ENCODE measurements at places on chromosomes 7 and 10.

DNA sequence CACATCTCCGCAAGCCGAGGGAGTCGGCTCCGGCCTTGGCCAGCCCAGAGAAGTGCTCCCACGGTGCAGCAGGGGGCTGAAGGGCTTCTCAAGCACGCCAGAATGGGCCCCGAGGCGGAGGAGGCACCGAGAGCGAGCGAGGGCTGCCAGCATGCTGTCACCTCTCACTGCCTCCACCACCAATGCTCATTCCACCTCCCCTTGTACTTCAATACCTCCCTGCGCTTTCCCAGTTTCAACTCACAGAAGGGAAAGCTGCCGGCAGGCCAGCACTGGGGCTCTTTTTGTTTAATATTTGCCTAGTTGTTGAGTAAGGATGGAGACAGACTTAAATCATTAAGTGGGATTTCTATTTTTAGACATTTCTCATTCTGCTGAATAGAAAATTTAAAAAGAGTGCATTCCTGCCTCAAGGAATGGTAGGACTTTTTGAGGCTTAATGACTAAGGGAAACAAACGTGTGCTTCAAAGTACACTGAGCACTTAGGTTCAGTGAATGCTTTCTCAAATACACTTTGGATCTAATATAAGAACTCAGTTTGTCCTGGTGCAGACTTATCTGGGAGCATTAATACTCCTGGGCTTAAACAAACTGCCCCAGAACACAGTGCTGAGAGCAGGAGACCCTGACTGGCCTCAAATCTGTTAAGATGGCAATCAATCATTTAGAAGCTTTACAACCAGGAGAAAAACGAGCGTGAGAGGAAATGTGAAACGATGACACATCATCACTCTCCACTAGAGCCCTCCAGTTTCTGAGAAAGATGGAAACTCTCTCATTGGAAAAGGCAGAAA lies 131.2 kb downstream of the RALA start:
- DNase-seq = no peak

GRCh38 chr10:102419269-102420180 lies 940 bp upstream of the PSD start:
- no peak for DNase-seq

DNA sequence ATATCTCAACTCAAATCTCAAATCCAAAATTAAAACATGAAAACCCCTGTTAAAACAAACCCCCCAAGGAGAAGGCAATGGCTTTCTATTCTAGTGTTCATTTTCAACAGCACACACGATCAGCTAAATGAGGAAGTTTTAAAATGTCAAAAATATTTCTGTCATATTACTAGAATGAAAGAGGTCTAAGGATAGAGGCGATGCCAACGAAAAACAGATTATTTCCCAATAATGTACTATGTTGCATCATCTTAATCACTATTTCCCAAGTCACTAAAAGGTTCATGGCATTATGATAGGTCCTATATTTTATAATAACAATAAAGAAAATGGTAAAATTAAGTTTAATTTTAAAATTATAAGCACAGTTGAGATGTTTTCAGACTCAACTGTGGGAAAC lies 10.1 kb downstream of the CNOT4 start:
- no peak for DNase-seq

DNA sequence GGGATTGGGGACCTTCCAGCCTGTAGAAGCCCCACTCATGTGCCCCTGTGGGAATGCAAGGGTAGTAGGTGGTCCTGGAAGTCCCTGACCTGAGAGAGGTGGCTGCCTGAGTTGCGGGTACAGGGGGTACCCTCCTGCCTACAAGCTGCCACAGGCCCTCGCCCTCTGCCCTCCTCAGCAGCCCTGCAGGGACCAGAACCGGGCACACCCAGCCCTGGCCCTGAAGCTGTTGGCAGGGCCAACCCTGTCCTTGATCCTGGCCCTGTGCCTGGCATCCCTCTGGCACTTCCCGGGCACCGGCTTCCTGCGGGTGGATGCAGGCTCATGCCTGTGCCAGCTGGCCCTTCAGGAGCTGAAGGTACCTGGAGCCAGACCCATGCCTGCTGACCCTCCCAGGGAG lies 54.9 kb upstream of the ELN start:
- DNase-seq = no peak

GRCh38 chr10:48768926-48769325 lies 84.3 kb downstream of the WDFY4 start:
- no peak for DNase-seq

GRCh38 chr10:45278860-45279498 lies 36.4 kb downstream of the OR13A1 start:
- no peak for DNase-seq

GRCh38 chr10:85642421-85643170 lies 724.0 kb downstream of the GRID1 start:
- no peak for DNase-seq

DNA sequence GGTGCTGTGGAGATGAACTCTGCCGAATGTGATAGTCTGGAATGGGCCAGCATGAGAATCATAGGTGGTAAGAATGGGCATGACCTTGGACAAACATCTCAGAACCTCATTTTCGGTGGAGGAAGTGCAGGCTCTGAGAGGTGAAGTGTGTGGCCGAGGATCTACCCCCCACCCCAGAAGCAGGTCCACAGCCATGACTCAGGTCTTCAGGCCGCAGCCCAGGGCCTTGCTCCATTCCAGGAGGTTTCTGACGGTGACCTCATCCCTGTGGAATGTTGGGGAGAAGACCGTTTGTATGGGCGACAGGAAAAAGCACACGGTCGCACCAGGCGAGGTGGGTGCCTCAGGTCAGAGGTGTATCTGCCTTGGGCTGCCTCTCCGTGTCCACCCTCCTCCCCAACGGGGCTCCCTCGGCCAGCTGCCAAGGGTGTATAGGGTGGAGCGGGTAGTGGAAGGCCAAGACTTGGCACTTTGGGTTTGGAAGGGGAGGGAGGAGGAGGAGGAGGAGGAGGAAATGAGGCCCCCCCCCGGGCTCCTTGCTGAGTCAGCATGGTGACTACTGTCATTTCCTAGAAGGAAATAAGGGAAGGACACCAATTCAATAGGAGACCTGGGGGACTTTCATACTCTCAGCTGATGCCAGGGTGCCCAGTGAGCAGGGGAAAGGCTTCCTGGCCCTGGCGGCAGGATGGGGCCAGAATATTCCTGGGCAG lies 168.0 kb upstream of the RHEB start:
- no peak for DNase-seq

DNA sequence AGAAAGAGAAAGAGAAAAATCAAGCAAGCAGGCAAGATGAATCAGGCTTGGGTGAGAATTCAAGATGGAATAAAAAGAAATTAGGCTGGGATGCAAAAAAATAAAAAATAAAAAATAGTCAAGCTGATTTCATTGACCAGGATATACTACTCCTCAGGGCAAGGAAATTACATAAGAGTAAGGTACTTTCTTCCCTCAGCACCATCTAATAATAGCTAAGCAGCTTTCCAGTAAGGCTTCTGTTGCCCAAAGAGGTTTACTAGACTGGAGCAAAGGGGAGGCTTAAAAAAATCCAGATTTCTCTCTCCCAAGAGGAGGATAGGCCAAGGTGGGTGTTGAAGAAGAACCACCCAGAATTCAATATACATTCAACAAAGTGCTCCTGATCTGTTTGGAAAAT lies 93.6 kb downstream of the NEURL1 start:
- no peak for DNase-seq
